ENCODE measurements at places on chromosomes 3 and 15.

- DNase-seq: no peak
Observed at GRCh38 chr3:46860017-46860809, 3.0 kb downstream of the MYL3 start.

DNA sequence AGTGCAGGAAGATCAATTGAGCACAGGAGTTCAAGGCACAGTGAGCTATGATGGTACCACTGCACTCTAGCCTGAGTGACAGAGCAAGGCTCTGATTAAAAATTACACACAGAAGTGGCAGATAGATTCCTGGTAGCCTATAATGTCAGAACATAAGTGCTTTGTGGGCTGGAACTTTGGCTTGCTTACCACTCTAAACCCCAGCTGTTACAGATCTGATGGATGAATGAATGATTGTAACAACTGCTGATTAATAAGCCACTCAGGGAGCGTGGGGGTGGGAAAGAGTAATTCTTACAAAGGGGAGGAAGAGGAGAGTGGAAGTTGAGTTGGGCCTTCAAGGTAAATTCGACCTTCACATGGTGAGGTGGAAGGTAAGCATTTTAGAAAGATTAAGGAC, 40.9 kb upstream of the PTPN23 start:
- no peak for DNase-seq

DNA sequence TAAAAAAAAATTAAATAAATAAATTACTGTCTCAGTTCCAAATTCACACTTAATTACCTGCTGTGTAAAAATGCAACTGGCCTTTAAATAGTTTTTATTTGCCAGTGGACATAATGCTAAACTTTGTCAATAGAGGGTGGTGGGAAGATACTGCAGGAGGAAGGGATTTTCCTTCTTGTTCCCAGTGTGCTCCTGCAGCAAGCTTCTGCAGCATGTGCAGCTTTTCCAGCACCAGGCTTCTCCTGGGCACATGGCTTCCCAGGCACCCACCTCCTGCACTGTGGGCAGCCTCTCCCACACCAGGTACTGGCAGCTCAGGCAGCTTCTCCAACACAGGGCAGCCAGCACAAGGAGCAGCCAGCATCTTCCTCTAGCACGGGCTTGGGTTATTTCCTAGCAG, 29.6 kb upstream of the BBX start:
- DNase-seq: no peak

GRCh38 chr3:164387236-164387635, 691.1 kb downstream of the SI start:
- DNase-seq: no peak

DNA sequence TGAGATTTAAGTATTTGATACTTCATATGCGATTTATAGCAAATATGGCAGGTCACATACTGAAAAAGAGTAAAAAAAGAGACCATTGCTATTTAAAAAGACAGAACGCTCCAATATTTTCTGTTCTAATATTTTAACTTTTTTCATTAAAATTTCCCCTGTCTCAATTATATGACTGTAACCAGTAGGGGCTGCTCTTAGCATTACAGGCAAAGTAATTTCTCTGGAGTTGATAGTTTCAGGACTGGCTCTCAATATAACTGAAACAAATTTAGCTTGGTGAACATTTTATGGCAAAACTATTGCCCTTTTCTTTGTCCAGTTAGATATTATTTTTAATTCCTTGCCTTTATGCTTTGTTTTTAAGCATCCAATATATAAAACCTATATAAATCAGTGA, 286.3 kb upstream of the ROBO2 start:
- DNase-seq: no peak

DNA sequence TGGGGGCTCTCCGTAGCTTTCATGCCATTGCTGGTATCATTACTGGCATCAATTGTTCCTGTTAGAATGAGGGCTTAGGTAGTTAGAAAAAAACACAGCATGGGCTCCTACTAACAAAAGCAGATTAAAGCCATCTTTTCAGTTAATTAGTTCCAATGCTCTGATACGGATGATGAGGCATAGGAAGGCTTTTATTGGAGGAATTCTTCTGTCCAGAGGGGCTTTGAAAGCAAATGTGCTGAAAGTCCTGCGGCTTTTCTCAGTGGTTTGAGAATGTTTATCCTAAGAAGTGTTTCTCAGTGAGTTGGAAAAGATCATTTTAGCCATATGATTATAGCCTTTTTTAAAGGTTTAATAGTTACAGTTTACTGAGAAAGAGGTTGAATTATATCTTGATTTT, 198.5 kb downstream of the THSD4 start:
- DNase-seq: no peak

GRCh38 chr15:58558777-58559176, 127.0 kb downstream of the LIPC start:
- DNase-seq: no peak

DNA sequence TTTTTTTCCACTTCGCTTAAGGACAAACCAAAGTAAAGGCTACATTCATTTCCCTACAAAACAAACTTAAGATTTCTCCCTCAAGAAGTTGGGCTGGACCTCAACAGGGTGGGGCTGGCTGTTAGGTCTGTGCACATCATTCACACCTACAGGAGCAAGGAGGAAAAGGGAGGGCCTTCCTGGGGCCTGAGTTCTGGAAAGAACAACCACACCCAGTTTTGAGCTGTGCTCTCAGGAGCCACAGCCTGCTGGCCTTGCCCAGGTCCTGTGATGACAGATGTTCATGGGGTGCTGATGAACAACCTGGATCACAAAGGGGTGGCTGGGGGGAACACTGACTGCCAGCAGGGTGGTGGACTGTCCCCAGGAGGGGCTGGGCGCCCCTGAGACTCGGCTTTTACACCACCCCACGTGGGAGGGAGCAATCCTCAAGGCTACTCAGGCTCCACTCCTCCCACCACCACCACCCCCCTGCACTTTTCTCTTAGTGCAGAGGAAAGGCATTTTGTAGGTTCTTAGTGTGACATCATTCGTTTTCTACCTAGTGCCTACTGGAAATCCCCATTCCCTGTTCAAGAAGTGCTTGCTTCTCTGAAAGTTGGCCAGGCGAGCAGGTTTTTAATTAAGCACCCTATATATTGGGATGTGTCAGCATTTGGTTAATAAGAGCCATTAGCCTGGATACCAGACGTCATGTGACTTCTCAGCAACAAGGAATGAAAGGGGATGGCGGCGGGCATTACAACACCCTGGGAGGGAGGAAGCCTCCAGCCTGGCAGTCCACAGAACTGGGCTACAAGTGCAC, 35.7 kb downstream of the CCNB2 start:
- DNase-seq: no peak

DNA sequence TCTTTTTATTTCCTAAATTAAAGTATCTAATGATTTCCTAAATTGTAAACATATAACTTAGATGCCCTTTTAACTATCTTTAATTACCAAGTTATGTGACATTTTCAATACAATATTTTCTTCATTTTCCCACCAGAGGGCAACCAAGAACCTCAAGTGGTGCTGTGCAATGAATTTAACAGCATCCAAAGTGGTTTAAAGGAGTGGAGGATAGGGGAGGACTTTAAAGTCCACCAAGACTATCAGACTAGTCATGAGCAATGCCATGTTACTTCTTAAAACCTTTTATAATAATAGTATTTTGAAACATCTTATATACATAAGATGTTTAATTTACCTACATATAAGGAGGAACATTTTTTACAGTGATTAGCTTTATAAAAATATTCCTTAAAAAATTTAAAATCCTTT, 74.4 kb downstream of the DLG1 start:
- DNase-seq: no peak
